ENCODE measurements at places on chromosomes 1 and 21.

- DNase-seq, result no peak
Observed at GRCh38 chr1:232291681-232292080, 338.3 kb downstream of the SIPA1L2 start.

GRCh38 chr21:38470755-38471154, 27.5 kb downstream of the ERG start:
- no peak for DNase-seq

DNA sequence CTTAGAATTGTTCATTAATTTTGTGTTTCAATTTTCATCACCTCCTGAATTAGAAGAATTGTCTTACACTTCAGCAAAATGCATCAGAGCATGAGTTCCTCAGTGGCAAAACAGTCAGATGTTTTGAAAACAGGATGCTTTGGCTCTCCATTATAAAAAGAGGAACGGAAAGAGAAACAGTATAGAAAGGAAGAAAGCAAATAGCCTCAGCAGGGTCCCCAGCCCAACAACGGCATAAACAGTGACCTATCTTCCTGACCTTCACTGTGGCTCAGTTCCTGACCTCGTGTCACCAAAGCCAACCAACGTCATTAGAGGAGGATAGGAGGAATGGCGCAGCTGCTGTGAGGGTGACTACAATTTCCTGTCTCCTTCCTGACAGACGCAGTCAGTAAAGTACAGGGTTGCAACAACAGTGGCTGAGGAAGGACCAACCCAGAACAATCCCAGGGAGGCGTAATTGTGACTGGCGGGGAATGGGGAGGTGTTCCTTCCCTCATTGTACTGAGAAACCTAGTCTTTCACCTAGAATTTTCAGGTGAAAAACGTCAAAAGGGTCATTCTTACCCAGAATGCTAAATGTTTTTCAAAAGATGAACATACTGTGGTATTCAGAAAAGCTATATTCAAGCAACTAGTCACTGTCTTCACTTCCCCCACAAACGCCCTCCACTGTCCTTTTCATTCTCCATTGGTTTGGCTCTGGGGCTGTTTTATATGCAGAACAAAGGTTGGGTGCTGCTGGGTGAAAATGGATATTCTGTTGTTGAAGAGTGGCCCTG, 197.9 kb upstream of the SGIP1 start:
- DNase-seq, result peak; percentile 41

GRCh38 chr1:226763905-226764264, 24.8 kb upstream of the ITPKB start:
- peak; percentile 45 for DNase-seq

DNA sequence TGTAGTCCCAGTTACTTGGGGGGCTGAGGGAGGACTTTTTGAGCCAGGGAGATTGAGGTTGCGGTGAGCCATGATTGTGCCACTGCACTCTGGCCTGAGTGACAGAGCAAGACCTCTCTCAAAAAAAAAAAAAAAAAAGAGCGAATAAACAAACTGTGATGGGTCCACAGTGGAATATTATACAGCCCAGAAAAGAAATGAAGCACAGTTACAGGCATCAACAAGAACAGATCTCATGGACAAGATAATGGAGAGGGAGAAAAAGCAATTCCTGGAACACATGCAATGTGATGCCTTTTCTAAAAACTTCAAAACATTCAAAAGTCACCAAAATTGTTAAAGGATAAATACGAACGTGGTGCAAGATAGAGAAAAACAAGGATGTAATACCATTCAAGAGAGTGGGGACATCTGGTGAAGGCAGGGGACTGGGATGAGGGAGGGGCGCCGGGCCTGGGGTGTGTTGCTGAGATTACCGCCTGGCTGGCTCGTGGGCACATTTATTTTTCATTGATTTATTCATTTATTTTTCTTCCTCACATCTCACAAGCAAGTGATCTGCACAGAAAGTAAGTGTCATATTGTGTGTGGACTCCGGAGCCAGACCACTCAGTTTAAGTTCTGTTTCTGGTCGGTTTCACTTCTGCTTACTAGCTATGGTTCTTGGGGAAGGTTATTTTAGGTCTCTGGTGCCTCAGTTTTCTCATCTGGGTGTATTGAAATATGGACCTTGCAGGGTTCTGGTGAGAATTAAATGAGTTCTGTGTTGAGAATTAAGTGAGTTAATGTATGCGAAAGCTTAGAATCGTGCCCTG, 30.1 kb downstream of the ABCG1 start:
- no peak for DNase-seq

GRCh38 chr1:176068901-176069300, 138.2 kb downstream of the COP1 start:
- DNase-seq, result no peak

DNA sequence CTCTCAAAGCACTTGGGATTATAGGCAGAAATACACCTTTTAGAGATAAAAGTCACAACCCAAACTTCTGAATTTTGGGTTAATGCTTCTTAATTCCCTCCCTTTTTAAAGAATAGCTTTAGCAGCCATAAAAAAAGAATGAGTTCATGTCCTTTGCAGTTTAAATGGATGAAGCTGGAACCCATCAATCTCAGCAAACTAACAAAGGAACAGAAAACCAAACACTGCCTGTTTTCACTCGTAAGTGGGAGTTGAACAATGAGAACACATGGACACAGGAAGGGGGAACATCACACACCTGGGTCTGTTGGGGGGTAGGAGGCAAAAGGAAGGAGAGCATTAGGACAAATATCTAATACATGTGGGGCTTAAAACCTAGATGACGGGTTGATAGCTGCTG, 55.8 kb downstream of the SLC27A3 start:
- no peak for DNase-seq

- peak; percentile 40 for DNase-seq
Observed at GRCh38 chr21:46322351-46323226, 1.1 kb downstream of the C21orf58 start.

- no peak for DNase-seq
Observed at GRCh38 chr1:234604495-234605398, 5.2 kb downstream of the IRF2BP2 start.

GRCh38 chr1:218090459-218090858, 194.6 kb upstream of the RRP15 start:
- DNase-seq, result no peak

DNA sequence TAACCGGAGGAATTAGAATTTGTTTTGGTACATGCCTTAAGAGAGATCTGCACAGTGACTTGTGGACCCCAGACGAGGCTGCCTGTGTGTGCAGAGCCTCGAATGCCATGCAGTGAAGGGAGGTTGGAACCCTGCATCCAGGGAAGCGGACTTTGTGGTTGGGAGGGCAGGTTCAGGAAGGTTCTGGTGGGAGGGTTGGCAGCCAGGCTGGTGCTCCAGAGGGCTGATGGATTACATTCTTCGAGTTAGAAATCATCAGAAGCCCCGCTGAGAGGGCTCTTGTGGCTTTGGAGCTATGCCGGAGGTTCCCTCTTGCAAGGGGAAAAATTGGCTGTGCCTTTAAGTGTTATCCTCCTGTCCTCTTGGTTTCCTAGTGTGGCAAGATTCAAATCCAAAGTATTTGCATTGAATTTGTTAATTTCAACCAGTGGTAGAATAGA, 21.1 kb downstream of the ROR1 start:
- peak; percentile 47 for DNase-seq

DNA sequence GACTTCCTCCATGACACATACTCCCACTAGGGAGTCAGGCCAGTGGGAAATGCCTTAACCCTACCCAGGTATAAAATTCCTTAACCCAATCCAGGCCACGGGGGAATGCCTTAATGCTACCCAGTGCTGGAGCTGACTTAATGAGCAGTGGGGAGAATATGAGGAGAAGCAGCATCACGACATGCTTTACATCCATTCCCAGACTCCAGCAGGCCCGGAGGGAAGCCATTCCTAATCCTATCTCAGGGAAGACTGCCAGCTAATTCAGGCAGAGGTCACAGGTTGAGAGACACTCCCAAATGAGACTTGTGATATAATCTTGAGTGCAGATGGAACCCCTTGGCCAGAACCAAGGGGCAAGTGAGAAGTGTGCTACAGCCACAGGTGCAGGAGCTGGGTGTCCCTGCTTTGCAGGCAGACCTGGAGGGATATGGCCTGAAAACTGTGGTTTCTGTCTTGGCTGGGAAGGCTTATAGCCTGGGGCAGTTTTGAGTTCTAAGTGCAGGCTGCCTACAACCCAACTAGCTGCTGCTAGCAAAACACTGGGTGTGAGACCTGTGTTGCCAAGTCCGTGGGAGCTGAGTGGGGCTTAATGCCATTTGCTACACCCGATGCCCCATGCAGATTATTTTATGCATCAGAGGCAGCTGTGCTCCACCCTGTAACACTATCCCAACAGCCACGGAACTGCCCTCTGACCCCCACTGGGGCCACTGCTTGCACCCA, 45.1 kb upstream of the GUCA2A start:
- DNase-seq, result no peak

DNA sequence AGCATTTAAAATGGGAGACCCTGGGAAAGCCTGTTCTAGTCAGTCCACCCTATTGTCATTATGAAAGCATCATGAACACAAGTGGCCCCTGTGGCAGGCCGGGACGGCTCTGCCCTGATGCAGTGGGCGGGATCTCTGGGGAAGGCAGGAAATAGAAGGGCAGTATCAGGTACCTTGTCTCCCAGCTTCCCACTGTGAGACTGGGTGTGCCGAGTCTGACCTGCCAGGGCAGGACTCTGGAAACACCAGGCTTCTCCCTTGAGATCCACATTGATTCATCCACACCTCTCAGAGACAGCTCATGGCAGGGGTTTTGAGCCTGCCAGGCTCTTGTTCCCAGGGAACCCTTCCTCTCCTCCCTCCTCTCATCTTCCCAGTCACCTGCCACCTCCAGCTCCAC, 24.5 kb upstream of the GNPAT start:
- no peak for DNase-seq

GRCh38 chr21:15084668-15085067, 19.9 kb upstream of the NRIP1 start:
- no peak for DNase-seq

- peak; percentile 55 for DNase-seq
Observed at GRCh38 chr1:64082459-64082858, 121.0 kb upstream of the UBE2U start.

DNA sequence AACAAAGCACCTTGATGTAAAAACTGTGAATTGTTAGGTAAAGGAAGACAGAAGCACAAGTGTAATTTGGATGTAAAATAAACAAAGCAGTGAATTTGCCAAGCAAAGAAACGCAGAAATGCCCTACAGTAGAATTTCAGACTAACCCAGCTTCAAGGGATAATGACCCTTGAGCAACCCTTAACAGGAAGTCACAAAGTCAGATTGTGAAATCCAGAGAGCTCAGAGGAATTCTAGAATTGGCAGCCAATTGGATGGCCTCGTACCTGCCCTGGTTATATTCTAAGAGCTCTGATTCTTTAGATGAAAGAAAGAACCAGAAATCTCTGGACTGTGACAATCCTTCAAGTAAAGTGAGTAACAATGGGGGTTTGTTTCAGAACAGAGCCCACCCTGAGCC, 152.7 kb upstream of the CHRM3 start:
- DNase-seq, result no peak

- DNase-seq, result no peak
Observed at GRCh38 chr1:156670791-156671190, 6.4 kb downstream of the NES start.

- no peak for DNase-seq
Observed at GRCh38 chr1:171367436-171367835, 53.5 kb downstream of the FMO4 start.

DNA sequence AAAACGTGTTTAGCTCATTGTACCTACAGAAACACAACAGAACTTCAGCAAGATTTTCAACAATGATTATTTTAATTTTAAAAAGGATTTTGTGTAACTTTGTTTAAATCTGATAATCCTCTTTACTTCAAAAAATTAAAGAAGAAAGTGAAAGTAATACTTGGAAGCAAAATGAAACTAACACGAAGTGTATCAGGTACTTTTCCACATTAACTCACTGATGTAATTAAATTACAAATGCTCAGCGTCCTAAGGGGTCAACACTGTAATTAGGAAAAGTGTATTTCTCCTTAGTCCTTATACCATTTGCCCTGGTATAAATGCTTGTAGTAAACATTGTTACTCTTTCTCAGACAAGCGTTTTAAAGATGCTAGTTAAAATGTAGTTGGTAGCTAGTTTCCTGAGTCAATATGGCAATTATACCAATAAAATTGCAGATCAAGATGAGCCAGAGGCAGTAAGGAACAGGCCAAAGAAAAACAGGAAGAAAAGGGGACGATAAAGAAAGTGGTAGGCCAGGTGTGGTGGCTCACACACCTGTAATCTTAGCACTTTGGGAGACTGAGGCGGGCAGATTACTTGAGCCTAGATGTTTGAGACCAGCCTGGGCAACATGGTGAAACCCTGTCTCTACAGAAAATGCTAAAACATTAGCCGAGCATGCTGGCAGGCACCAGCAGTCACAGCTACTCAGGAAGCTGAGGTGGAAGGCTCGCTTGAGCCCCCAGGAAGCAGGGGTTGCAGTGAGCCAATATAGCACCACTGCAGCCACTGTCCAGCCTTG, 553.0 kb downstream of the SMYD3 start:
- DNase-seq, result no peak

DNA sequence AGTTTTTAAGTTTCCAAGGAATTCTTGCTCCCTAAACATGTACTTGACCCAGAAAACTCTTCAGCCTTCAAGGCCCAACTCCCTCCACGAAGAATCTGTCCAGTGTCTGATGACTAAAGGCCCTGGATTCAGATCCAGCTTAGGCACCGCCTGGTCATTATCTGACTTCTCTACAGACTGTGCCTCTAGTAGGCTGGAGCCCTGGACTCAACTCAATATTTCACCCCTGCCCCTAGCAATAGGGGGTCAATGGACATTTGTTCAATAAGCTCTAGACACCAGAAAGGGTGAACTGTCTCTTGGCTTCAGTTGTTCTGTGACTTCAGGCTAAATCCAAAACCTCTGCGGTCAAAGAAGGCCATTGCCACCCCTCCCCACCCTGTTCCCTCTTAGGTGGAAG, 34.5 kb downstream of the NUAK2 start:
- no peak for DNase-seq

GRCh38 chr21:44896561-44897286, 23.2 kb upstream of the PTTG1IP start:
- no peak for DNase-seq

GRCh38 chr1:63847308-63847910, 73.6 kb downstream of the ROR1 start:
- no peak for DNase-seq

- no peak for DNase-seq
Observed at GRCh38 chr21:41695513-41695912, 71.3 kb downstream of the RIPK4 start.

Data from AG20443 (cell line).